Metanephros (tissue), 2 donors: ENCODE measurements at places on chromosomes 5 and 9. TPM values are rescaled to one million over a fixed set of nuclear protein-coding genes. Genes with fewer than 3 reads are reported as not detected.

The SAPCD2 gene
- total RNA-seq, result 7.2 TPM

The SCGB3A1 gene
- total RNA-seq, result 0.88 TPM

The FGF1 gene
- 10.2 TPM for total RNA-seq

The BAAT gene
- total RNA-seq, result 0.06 TPM

The SPINK4 gene
- not detected for total RNA-seq

The ZDHHC11B gene
- 3.0 TPM for total RNA-seq

The ASS1 gene
- 140 TPM for total RNA-seq

The IFNA21 gene
- not detected for total RNA-seq

The LECT2 gene
- total RNA-seq, result not detected

The SH2D3C gene
- total RNA-seq, result 22.4 TPM

The GABBR2 gene
- 2.0 TPM for total RNA-seq

The PLCXD3 gene
- 0.53 TPM for total RNA-seq

The SEMA6A gene
- total RNA-seq, result 56.8 TPM

The LVRN gene
- 2.6 TPM for total RNA-seq

The SHOC1 gene
- 1.2 TPM for total RNA-seq

The HRH2 gene
- total RNA-seq, result 3.2 TPM

The TMED7 gene
- 132 TPM for total RNA-seq

The PCDHB2 gene
- total RNA-seq, result 6.2 TPM

The CDH9 gene
- total RNA-seq, result 10.2 TPM

The CCNG1 gene
- 127 TPM for total RNA-seq

The MRPL36 gene
- total RNA-seq, result 24.2 TPM

The VLDLR gene
- total RNA-seq, result 37.8 TPM

The RORB gene
- 0.35 TPM for total RNA-seq

The GRM6 gene
- not detected for total RNA-seq

The PCDHGB1 gene
- 6.0 TPM for total RNA-seq

The IFNB1 gene
- not detected for total RNA-seq

The FAM153A gene
- total RNA-seq, result 0.58 TPM

The ANKRD20A1 gene
- total RNA-seq, result 0.88 TPM

The TUT7 gene
- total RNA-seq, result 22.2 TPM

The SYNPO gene
- total RNA-seq, result 24.9 TPM

The HSPB3 gene
- total RNA-seq, result 17.4 TPM

The FER gene
- 29.1 TPM for total RNA-seq

The C9orf153 gene
- total RNA-seq, result 0.70 TPM

The SCGB3A2 gene
- 0.93 TPM for total RNA-seq

The PDGFRB gene
- total RNA-seq, result 182 TPM

The PKD2L2 gene
- total RNA-seq, result 0.53 TPM

The TRPM3 gene
- total RNA-seq, result 31.5 TPM
